ENCODE measurements at places on chromosomes 4 and X.

- no peak for DNase-seq
Measured at GRCh38 chr4:169258141-169258540, 12.6 kb downstream of the SH3RF1 start.

DNA sequence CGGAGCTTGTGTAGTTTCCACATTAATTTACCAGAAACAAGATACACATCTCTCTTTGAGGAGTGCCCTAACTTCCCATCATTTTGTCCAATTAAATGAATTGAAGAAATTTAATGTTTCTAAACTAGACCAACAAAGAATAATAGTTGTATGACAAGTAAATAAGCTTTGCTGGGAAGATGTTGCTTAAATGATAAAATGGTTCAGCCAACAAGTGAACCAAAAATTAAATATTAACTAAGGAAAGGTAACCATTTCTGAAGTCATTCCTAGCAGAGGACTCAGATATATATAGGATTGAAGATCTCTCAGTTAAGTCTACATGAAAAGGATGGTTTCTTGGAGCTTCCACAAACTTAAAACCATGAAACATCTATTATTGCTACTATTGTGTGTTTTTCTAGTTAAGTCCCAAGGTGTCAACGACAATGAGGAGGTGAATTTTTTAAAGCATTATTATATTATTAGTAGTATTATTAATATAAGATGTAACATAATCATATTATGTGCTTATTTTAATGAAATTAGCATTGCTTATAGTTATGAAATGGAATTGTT lies at the start of gene FGB:
Gene FGB (plus strand): TSS at position 315 of the 558 bp plus-strand sequence. CDS start 8 bp downstream, at position 323.
- no peak for DNase-seq

DNA sequence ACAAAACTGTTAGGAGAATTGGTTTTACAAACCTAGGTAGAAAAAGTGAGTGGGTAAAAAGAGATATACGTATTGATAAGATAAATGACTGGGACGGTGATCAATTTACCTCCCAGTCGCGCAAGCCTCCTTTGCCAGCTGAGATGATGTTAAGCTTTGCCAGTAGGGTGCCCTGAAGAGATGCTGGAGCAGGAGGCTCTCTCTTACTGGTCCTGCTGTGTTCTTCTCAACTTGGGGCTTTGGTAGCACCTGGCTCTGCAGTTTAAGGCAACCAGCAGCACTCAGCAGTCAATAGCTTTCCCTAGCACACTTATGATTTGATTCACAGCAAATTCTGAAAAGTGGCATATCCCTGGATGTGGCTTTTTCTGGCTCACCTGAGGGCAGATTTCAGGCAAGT lies 1461.7 kb downstream of the ADGRL3 start:
- DNase-seq, result no peak

- no peak for DNase-seq
Measured at GRCh38 chr4:76679691-76680090, 218.3 kb downstream of the SOWAHB start.

DNA sequence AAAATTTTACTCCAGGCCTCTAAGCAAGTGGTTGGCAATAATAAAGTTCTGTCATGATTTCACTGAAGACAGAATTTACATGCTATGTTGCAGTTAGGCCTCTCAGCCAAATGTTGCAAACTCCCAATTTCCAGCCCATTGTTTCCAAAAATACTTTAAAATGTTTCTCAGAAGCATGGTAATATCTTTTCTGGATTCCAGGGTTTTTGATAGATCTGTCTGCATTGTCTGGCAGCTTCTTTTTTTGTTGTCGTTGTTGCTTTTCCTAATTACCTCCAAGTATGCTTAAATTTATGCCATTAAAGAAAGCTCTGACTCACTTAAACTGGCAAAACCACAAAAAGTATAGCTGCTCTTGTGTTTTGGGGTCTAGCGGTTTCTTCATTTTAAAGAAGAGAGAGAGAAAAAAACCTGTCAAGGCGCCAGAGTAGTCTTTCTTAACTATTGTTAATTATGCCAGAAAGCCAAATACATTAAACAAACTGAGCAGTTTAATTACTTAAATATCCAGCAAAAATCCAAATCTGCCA lies 97.0 kb downstream of the AGTR2 start:
- DNase-seq, result no peak

DNA sequence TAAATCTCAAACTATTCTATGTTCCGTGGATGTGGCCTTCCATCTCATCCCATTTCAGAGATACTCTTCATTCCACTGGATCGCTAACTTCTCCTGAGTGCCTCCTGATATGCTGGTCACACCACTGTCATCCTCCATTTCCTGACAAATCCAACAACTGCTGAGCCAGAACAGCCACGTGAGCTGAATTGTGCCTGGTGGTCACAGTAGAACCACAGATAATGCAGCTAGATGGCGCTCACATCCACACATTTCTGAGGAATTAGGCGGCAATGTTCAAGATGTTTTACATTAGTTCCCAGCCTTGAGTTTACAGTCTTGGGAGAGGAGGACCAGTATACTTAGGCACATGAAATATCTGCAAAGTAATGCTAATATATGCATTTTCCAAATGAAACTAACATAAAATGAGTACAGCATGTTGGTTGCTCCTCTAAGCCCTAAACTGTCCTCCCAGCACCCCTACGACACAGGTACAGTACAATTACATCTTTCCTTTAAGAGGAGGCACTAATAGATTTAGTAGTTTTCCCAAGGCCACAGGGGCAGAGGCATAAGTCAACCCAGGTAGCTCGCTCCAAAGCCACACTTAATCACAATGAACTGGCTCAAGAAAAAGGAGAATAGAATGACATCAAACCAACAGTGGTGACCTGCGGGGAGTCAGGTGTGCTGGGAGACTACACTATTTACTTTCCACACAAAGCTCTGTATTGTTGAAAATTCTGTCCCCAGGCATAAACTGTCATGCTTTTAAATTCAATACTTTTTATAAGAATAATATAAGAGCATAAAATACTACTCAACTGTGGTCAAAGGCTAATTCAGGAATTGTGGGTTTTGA lies 134.2 kb downstream of the CHIC2 start:
- DNase-seq, result peak; percentile 42

GRCh38 chr4:153519687-153520086 lies 53.5 kb downstream of the TMEM131L start:
- no peak for DNase-seq

DNA sequence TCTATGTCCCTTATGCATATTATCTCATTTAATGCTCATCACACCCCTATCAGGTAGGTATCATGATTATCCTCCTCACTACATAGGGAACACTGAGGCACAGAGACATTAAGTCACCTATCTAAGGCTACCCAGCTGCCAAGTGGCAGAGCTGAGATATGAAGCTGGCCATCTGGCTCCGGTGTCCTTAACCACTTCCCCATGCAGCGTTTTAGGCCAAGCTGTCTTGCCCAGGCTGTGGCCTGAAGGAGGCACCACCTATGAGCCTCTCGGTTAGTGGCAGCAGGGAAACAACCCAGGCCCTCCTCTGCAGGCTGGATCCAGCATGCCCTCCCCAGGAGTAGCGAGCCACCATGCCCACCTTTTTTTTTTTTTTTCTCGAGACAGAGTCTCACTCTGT lies 16.3 kb downstream of the PJA1 start:
- DNase-seq, result no peak

DNA sequence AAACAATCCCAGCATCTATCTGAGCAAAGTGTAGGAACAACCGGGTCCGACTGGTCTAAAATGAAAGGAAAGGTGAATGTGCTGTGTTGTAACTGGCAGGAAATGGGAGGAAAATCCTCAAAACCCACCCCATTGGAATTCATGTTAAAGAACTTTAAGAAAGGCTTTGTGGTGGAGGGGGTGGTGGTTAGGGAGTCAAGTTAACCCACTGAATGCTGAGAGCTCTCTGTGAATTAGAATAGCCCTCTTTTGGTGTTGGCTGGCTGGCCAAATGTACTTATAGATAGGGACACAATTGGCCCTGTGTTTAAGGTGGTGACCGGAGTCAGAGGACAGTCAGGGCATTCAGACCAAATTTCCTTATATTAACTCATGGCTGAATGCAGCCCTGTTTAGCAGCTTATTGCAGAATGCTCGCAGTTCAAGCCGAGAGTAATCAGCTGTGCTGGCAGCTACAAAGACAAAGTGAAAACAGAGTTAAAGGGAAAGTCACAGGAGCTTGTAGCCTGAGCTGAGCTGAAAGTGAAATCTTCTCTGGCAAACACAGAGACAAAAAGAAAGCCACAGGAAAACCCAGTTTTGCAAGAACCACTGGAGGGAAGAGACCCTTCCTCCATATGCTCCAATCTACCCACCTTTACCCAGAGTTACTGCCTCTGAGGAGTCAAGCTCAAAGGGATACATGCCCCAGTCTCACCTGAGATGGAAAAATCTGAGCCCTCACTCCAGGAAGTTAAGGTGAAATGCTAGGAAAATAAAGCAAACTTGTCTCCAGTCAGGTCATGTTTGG lies 38.5 kb upstream of the UGT2B7 start:
- DNase-seq, result peak; percentile 18

DNA sequence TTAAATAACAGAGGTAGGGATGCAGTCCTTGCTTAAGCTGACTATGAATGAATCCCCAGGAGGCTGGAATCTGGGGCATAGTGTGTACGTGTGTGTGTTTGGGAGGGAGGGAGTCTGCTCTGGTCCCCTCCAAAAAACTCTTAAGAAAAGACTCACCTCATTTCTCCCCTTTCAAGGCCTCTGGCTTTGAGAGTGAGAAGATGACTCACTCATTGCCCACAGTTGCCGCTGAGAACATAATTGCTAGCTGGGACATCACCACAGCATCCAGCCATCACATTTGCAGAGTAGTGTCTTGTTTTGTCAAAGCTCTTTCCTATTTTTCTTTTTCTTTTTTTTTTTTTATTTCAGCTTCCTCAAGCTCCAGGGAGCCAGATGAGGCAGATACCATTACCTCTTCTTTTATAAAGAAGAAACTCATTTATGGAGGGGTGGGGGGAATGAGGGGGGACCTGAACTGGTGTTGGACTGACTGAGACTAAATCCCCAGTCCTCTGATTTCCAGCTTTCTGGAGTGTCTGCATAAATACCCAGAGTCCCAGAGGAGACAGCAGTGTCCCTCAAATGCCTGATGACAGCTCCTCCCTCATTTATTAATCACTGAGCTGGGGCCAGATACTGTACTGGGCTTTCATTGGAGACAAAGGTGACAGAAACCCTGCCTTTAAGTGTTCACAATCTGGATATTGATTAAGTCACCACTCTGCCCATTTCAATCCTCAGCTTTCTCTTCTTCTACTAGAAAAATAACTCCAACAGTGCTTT lies 61.9 kb upstream of the LAS1L start:
- DNase-seq, result no peak

DNA sequence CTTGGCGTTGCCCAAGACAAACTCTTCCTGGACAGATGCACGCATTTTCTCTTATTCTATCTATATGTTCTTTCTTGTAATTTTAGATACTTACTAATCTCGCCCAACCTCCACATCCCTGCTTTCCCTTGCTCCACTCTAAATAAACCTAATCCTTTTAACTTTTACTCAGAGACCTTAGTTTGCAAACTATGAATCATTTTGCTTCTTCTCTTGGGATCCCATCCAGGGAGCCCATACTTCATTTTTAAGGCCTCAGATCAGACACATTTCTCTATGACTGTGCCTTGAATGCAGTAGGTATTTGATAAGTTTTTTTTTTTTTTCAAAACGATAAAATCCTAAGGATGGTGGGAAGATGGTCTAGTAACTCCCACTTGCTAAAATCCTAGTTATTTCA lies 353.8 kb upstream of the HAND2 start:
- no peak for DNase-seq

DNA sequence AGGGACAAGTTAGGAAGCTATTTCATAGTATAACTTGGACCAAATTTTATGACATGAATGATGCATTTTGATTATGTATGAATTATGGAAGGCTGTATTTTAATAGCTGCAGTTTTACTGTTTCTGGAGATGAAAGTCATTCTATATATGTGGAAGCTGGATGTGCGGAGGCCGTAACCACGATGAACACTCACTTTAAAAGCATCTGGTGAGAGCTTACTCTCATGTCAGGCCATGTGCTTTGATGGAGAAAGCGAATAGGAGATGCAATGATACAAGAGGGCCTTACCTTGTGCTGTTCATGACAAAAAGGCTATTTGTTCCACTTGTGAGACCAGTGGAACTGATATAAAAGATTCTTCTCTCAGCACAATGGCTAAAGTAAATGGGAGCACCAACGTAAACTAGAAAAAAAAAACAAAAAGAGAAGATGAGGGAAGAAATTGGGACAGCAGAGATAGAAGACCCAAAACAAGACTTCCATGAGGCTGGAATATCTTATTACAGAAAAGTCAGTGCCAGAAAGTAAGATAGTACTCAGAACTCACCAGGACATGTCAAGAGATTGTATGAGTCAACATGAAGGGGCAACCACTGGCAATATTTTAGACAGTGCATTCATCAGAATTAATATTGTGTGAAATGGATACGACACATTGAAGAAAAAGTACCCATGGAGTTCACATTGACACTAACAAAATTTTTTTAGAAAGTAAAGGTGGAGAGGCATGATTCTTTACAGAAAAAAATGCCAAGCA lies 63.3 kb upstream of the GAB1 start:
- no peak for DNase-seq

- DNase-seq, result no peak
Measured at GRCh38 chrX:23840674-23841073, 57.7 kb downstream of the SAT1 start.

GRCh38 chrX:49155900-49156837 lies 6.4 kb upstream of the MAGIX start:
- DNase-seq, result peak; percentile 93

DNA sequence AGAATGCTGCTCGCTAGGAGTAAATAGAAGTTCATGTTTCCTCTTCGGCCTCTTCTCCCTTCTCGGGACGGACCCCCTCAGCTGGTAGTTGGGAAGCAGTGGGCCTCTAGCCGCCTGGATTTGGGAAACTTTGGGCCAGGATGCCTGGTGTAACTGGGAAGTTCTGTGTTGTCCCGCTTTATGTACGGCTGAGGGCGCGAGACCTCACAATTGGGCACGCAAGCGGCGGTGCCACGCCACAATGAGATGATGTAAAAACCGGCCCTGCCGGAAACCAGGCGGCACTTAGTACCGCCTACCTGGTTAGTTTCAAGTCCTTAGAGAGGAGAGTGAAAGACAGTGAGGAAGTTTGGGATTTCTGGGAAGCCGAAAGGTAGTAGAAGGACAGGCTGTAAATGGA lies at the start of gene CT83:
Gene CT83 (minus strand): TSS at position 155 of the 400 bp plus-strand sequence. CDS start 120 bp downstream, at position 35.
- no peak for DNase-seq

DNA sequence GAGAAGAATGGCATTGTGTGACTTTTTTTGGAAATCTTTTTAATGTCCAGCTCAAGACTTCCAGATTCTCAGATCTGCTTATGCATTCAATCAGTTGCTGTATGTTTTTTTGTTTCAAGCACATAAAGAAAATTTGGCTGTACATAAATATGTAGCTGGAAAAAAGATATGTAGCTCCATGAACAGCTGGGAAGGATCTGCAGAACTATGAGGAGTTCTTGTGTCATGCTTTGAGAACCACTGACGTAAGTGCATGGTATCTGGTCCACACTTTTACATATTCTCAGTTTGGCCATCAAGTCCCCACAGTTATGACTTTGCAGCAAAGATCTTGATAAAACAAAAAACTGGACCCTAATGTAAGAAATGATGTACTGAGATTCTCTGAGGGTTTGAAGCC lies 165.9 kb downstream of the KIT start:
- DNase-seq, result no peak

Measured in T47D (cell line).